Dermis microvascular lymphatic vessel endothelial cell (primary cell): ENCODE measurements at places on chromosomes 6 and 20.

GRCh38 chr6:52571099-52571755 lies 5.6 kb downstream of the TRAM2 start:
- no peak for DNase-seq

DNA sequence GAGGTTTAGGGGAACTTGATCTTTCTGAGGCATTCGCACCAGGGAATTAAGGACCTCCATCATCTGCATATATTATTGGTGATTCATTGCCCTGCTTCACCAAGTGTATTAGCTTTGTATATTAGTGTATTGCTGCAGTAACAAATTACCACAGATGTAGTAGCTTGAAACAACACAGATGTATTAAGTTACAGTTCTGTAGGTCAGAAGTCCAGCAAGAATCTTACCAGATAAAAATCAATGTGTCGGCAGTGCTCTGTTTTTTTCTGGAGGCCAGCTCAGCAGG lies 65.8 kb downstream of the HMGN3 start:
- DNase-seq: peak; percentile 13

GRCh38 chr20:46784436-46785127 lies 75.1 kb downstream of the SLC2A10 start:
- no peak for DNase-seq

GRCh38 chr20:39473536-39473935 lies 511.4 kb downstream of the DHX35 start:
- DNase-seq: no peak
